SK-N-SH (cell line): ENCODE measurements at places on chromosomes 11 and 22. TPM values are rescaled to one million over a fixed set of nuclear protein-coding genes. Genes with fewer than 3 reads are reported as not detected.

DNA sequence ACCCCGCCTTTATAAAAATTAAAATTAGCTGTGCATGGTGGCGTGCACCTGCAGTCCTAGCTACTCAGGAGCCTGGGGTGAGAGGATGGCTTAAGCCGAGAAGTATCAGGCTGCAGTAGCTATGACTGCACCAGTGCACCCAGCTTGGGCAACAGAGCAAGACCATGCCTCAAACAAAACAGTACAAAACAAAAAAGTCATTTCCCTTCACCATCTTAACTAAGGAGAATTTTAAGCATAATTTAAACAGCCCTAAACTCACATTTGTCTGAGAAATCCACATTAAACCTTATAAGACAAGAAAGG, 23.3 kb upstream of the TFIP11 start:
- DNase-seq: no peak

DNA sequence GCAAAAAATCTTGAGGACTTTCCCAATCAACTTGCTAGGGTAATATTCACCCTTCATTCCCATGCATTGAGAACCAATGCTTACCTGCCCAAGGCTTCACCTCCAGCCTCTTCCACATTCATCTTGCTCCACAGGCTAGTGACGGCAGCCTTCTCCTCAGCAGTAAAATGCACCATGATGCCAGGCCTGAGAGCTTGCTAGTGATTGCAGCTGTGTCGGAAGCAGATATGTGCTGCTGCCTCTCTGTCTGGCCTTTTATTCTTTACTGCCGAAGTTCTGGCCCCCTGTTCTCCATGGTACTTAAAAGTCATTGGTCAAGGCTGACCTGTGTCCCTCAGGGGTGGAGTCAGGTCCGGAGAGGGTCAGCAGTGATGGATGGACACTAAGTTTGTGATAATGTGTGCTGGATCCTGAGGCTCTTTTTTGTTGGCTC, at the start of gene HBE1:
HBE1 (minus strand) TSS at position 231 of the 433 bp plus-strand sequence; CDS start at position 176, 55 bp downstream.
- no peak for DNase-seq

DNA sequence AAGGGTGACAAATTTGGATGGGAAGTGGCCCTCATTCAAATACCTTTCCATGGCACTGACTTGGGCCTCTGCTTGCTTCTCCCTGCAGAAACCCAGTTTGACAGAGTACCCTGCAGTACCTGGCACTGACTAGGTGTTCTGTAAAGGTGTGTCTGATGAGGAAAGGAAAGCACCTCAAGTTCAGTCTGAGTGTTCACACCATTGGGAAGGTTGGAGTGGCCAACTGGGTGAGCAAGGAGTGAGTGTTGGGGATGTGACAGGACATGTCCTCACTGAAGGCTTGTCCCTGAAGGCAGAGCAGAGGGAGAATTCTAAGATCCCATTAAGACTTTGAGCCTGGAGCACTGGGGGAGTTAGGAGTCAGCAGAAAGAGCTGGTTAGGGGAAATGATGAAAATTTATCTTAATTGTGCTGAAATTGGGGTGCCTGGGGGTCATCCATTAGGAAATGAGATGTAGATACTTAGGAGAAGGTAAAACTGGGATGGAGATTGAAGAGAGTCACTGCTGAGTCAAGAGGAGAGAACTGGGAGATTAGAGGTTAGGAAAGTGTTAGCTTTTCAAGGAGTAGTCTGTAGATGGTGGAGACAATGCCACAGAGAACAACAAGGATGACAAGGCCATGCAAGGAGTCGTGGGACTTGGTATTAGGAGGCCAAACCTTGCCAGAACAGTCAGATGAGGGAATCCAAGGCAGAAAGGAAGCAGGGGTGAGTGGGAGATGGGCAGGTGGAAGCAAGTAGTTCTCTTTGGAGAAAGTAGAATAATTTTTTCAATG, 6.1 kb downstream of the SREBF2 start:
- no peak for DNase-seq

DNA sequence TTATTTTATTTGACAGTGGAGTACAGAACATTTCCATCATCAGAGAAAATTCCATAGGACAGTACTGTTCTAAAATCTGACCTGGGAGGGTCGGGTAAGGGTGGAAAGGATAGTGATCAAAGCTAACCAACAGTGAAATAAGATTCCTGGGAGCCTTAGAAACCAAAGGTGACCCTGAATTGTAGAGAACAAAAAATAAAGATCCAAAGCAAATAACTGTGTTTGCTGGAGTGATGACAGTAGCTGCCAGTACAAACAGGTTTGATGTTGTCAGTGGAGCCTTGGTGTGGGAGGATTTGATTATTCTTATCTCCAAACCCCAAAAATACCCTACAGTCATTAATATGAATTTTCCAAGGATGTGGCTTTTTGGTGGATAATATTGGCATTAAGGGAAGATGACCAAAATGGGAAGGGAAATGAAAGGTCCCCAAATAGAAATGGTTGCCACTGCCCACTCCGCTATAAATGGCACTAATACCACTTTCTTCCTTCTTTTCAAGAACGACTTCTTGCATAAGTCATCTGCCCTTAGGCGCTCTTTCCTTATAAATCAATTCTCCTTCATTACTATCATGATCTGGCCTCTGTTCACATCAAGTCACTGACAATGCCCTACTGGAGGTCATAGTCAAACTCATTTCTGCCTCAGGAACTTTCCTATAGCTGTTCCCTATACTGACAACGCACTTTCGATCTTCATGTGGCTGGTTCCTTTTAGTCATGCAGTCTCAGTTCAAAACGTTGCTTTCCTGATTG, 44.4 kb downstream of the EHF start:
- DNase-seq: no peak

DNA sequence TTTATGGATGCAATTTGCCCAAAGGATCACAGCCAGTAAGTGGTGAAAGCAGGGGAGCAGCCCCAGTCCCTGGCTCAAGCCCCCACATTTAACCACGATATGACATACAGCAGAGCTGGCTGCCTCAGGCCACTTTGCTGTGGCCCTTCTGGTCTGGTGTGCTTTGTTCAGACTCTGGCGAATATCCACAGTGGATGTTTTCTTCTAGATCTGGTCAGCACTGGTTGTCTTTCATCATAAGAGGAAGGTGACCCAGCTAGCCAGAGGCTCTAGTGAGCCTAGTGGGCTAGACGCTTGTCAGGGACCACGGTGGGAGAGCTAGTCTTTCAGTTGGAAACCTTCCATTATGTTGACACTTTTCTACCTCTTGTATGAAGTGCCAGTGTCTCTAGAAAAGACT, 42.5 kb downstream of the DGCR2 start:
- no peak for DNase-seq

GRCh38 chr11:68735646-68736045, 15.7 kb downstream of the TESMIN start:
- no peak for DNase-seq

The SLCO2B1 gene
- polyA plus RNA-seq: 0.18 TPM in 1 of 2 replicates, not detected in the other

The FAM180B gene
- not detected in 2 replicates for polyA plus RNA-seq

DNA sequence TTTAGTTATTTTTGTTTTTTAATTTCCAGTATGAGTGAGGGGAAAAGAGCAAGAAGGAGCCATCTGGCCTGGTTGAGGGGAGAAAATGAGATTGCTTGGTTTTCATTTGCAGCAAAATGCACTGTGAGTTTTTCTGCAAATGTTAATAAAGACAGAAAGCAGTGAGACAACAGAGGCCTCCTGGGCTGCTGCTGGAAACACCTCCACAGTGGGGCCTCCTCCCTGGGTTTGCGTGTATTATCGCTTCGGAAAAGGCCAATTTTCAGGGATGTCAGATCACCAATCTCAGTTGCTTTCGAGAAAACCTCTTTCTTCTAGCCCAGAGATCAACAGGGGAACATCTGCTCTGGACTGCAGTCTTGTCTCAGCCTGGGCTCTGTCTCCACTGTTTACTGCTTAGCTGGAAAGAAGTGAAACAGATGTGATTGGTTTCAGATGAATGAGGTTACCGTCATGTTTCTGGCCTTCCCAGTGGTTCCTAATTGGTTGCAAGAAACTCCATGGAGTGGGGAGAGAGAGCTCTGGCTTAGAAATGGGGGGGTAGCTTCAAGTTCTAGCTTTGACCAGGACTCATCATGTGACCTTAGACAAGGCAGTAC, 17.3 kb downstream of the TSPAN18 start:
- DNase-seq: peak; percentile 72

GRCh38 chr11:128871168-128871610, 4.1 kb upstream of the KCNJ1 start:
- DNase-seq: no peak
